ENCODE measurements at places on chromosomes 5 and 9.
A peak's percentile ranks its signal among the peaks of the same experiment; 100 is the strongest.

- DNase-seq: no peak
Observed at GRCh38 chr5:1918488-1919208, 35.9 kb upstream of the IRX4 start.

- DNase-seq: peak; percentile 86
Observed at GRCh38 chr9:89498852-89499480, 1.1 kb upstream of the SEMA4D start.

DNA sequence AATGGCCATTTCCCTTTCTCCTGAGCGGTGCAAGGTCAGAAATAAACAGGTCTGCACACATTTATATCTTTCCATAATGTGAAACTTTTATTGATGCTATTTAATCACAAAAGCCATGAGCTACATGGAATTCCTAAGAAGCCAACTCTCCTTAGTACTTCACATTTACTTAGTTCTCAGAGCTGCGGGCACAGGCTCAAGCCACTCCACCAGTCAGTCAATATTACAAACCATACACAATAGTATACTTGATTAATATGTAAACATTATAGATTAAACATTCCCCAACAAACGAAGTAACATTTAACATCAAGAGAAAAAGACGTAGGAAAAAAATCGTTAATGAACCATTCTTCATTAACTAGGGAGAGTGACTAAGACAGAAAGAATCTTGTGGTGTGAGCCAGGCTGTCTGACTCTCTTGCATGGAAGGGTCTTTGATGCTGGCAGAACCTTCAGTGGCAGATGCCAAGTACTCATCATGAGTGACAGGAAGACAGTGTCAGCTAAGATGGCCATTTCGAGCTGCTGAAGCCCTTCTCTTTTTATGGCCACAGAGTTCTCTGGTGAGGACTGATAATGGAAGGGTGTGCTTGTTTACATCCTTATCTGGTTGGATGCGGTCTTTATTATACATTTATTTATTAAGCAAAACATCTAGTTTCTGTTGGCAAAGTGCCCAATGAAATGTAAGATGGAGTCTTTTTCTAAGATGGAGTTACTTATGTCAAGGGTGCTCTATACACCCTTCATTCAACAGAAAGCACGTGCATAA, 115.5 kb upstream of the TUT7 start:
- DNase-seq: no peak

DNA sequence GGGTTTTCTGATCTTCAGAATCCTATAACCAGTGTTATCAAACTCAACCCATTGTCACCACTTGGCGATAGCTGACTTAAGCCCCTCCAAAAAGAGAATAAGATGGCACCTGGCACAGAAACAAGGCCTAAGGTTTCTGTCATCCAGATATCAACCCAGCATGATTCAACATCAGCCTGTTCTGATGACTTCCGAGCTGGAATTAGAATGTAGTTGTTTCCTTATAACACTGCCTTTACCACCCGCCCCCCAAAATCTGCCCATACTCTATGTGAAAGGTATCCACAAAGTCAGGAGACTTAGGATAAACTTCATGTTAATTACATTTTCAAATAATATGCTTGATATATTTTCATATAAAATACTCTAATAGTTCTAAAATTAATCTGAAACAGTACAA, 5.2 kb downstream of the KLF9 start:
- DNase-seq: no peak

GRCh38 chr5:107812570-107813141, 141.9 kb upstream of the EFNA5 start:
- no peak for DNase-seq

- DNase-seq: no peak
Observed at GRCh38 chr9:6852243-6852963, 94.6 kb downstream of the KDM4C start.

GRCh38 chr9:127540664-127541041, 71.4 kb upstream of the STXBP1 start:
- no peak for DNase-seq

DNA sequence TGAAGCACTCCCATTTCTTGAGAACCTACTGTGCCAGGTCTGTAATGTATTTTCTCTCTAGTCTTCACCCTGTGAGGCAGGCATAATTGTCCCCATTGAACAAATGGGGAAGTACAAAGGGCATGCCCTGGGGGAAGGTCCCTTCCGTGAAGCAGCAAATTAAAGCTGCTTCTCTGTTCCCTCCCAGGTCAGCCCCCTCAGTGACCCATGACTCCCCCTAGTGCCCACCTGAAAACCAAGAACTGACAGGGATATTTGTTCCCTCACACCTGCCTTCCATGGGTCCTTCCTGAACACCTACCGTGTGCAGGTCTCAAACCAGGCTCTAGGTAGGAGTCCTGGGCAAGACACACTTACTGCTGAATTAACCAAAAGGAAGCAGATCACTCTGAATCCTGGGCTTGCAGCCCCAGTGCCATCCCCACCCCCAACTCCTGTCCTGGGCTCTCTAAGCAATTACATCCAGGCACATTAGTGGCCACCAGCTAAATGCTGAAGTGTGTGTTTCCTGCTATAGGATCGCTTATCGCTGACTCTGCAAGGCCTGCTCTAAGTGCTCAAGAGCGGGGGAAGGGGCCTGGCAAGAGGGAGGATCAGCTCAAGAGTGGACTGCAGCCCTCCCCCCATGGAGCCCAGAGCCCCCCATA, 254.8 kb downstream of the CDK5RAP2 start:
- no peak for DNase-seq

GRCh38 chr5:57818397-57818796, 335.8 kb upstream of the ACTBL2 start:
- no peak for DNase-seq

- DNase-seq: peak; percentile 41
Observed at GRCh38 chr5:399296-400281, 43.4 kb upstream of the EXOC3 start.

DNA sequence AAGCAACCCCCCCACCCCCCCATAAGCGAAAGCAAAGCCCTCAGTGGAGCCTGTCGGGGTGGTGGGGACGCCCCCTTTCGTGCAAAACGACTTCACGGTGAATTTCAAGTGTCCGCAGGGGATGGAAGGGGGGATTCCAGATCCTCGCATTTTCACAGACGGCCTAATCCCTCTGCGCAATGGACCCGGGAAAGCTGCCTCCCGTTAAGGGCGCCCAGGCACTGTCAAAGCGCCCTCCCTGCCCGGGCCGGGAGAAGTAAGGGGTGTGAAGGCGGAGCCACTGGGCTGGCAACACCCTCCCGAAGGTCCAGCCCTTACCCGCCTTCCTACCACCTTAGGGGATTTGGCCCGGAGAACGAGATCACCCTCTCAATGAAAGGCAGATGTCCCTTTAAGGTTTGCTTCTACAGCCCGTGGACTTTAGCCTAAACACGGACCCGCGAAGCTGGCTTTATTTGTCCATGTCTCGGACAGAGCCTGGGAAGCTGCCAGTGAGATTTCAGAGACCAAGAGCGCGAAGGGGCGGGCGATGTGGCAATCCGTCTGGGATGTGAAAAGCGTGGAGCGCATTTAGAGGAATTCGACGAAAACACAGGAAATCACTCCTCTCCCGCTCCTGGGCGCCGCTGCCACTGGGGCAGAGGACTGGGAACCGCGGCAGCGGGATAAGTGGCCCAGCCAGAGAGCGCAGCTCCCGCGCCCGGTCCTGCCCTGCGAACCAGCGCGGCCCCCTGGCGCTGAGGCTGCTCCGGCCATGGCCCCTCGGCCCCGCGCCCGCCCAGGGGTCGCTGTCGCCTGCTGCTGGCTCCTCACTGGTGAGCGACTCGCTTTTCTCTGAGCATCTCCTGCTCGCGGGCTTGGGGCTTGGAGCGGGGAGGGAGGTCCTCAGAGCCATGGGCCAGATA, at the start of the genes ITGA1 and PELO:
Gene ITGA1, plus strand, starts transcription at position 317 of the 905 bp plus-strand sequence. Its CDS starts 438 bp downstream, at position 755.
Gene PELO, plus strand, starts transcription at position 317 of the 905 bp plus-strand sequence. CDS start 12,479 bp downstream, outside the sequence.
- DNase-seq: no peak

DNA sequence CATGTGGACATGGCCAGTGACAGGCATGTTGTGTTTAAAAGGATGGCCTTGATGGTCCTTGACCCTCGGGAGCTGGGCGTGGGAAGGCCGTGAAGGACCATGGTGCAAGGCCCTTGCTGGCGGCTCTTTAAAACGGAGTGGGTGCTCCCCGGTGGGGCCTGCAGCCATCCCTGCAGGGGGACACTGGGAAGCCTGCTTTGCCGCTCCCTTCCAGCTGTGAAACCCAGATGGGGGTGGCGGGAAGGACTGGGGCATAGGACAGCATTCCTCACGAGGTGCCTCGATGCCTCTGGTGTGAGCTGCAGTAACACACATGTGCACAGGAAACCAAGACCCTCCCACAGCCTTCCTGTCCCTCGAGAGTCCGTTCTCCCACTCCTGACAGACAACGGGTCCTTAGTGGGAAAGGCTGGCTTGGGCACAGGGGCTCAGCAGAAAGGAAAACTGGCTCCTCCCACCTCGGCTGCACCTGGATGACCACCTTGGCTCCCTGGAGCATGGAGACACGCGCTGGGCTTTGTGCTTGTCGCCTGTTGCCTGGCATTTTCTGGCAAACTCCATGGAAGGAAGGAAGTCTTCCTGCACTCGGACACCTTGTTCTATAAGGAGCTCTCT, 30.3 kb upstream of the IRX4 start:
- DNase-seq: no peak

- no peak for DNase-seq
Observed at GRCh38 chr5:179192185-179192890, 132.2 kb downstream of the ZNF354C start.

- no peak for DNase-seq
Observed at GRCh38 chr5:176381979-176382378, 6.4 kb downstream of the NOP16 start.

DNA sequence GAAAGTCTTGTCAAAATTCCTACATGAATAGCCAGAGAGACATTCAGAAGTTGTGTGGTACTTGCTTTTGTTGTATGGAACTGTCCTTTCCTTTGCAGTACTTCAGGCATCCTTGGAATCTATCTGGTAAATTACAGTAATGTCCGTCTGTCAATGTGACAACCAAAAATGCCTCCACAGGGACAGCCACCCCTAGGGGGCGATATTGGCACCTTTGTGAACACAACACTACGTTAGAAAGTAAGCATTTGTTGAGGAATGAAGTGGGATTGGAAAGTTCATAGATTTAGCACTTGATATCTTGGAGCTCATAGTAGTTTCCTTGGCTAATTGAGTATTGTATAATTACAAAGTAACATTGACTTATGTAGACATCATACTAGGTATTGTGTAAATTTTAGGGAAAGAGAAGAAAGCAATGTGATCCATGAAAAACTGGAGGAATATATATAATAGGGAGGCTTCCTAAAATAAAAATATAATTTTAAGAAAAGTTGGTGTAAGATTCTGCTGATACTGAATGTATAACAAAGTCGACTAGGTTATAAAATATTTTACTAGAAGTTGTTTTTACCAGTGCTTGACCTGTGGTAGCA, 32.7 kb downstream of the TMEFF1 start:
- DNase-seq: peak; percentile 33

Measured in GDM1 (cell line).